ENCODE measurements at places on chromosomes 4 and X.
A peak's percentile ranks its signal among the peaks of the same experiment; 100 is the strongest.

DNA sequence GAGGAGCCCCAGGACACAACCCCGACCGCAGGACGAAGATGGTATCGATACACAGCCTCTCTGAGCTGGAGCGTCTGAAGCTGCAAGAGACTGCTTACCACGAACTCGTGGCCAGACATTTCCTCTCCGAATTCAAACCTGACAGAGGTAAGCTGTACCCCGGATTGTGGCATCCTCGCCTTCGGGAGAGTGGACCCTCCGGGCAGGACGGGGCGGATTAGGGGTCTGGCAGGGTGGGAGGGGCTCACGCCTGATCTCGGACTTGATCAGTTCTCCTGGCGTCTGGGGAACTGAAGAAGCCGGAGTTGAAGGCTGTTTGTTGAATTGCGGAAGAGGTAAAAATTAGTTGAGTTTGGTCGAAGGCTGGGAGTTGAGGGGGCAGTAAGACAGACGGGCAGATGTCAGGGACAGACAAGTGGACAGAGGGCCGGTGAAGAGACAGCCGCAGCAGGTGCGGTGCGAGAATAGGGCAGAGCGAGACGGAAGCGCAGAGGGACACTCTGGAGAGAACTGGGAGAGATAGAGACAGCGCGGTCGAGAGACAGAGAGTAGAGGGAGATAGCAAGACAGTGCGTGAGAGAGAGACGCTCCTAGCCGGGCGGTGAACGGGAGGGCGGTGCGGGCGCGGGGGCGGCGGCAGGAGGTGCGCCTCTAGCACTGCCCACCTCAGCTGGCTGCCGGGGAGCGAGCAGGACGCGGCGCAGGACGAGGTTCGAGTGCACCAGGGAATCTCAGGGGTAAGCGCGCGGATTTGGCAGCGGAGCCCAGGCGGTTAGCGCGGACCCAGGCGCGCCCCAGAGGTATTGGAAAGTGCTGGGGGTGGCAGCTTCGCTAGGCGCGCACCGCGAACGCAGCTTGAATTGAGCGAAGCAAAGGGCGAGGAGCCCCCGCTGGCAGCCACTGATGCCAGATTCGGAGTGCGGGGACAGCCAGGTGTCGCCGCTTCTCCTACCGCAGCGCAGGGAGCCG is 23.9 kb downstream of the ARHGAP36 start:
- DNase-seq = no peak

DNA sequence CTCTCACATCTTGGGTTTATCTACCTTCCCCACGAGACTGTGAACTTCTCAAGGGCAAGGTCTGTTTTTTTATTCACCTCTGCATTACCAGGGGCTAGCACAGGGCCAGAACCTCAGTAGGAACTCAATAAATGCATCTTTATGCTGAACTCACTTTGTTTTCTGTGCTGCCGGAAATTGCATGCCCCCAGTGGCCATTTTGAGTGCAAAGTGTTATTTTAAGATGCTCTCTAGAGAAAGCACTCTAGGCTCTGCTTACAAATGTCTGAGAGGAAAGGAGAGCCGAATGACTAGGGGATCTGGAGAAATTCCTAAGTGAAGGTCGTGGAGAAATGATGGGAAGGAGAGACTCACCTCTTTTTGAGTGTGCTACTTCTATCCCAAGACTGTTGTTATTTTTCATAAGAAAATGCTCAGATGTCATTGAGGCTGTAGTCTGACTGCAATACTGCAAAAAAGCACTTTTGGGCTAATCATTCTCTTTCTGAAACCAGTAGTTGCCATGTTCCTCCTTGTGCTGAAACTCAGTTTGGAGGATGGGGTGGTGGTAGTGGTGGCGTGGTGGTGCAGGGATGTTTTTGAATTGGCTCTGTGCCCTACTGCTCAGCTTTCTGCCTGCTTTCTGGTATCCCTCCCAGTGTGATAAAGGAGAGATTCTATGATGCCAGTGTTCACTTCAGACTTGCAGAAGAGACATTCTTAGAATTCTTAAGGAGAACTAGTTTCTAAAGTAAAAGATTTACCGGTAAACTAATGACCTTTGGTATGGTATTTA is 41.3 kb downstream of the DOCK11 start:
- no peak for DNase-seq

GRCh38 chrX:8815460-8816065 is 14.4 kb upstream of the FAM9A start:
- DNase-seq = peak; percentile 12

DNA sequence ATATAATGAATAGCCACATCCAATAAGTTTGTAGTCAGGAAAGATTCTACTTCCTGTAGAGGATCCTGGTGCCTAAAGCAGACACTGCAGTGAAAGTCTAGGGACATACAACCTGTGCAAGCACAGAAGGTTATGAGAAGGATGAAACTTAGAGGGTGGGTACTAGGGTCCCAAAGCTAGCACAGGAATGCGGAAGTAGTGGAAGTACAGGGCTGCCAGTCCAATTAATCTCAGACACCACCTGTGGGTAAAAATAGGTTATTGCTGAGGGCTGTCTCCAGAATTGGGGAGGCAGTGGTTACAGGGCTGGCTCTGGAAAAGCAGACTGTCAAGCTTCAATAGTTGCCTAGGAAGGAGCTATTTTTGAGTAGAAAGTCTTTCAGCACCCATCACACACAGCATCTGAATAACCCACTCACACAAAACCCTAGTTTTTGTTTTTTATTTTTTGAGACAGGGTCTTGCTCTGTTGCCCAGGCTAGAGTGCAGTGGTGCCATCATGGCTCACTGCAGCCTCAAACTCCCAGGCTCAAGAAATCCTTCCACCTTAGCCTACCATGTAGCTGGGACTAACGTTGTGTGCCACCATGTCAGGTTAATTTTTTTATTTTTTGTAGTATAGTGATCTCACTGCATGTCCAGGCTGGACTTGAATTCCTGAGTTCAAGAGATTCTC is 50.8 kb upstream of the ELF2 start:
- peak; percentile 12 for DNase-seq

- no peak for DNase-seq
Measured at GRCh38 chrX:97238632-97239031, 354.9 kb downstream of the RPA4 start.

DNA sequence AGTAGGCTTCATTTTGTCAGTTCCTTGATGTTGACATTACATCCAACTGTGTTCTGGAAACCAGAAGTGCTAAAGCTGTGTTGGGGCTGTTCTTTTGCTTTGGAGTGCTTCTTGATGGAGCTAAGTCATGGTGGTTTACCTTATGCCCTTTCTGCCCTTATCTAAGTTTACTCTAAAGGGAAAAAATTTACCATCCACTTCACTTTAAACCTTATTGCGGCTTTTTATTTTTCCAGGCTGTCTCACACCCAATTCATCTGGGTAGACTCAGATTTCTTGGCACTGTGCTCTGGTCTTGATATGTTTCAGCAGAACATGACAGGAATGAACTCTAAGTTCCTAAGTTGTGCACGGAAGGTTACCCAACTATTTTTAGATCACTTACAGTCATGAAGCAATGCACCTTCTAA is 104.7 kb upstream of the TTC29 start:
- DNase-seq = no peak

- no peak for DNase-seq
Measured at GRCh38 chr4:100907465-100908454, 389.9 kb upstream of the EMCN start.

DNA sequence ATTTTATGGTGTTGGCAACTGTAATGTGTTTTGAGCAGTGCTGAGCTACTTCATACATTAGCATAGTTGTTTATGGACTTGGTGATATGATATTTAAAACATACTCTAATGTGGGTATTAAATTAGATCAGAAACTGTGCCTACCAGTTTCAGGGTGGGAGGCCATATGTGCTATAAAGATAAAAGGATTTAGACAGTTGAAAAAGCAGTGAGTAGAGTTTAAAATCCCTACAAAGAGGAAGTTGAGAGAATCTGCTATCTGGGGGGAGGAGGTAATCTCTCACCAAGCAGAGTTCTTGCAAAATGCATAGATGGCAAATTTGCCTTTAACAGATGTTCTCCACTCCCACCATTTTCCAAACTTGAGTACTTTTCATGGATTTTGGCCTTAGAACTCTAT is 154.5 kb downstream of the SPOCK3 start:
- no peak for DNase-seq

GRCh38 chr4:153249199-153250041 is 45.2 kb downstream of the TRIM2 start:
- peak; percentile 82 for DNase-seq

- no peak for DNase-seq
Measured at GRCh38 chrX:40878766-40879165, 143.4 kb upstream of the MED14 start.

- no peak for DNase-seq
Measured at GRCh38 chr4:78642934-78643333, 91.4 kb downstream of the ANXA3 start.

- DNase-seq = no peak
Measured at GRCh38 chr4:20352163-20352431, 100.4 kb downstream of the SLIT2 start.

DNA sequence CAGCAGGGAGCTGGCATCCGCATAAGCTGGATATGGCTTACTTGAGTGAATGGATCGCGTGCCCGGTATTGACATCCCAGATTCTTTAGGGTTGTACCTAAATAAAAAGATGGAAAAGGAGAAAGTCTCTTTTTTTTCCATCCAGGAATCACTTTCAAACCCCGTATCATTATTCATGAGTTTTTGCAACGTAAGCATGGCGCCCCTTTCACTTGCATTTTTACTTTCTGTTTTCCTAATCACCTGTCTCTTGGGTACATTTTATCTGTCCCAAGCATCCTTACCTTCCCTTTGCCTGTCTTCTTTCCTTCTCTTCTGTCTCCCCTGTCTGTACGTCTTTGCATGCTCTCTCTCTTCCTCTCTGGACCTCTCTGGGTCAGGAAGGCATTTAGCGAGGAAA is 128.6 kb downstream of the CPE start:
- DNase-seq = no peak

DNA sequence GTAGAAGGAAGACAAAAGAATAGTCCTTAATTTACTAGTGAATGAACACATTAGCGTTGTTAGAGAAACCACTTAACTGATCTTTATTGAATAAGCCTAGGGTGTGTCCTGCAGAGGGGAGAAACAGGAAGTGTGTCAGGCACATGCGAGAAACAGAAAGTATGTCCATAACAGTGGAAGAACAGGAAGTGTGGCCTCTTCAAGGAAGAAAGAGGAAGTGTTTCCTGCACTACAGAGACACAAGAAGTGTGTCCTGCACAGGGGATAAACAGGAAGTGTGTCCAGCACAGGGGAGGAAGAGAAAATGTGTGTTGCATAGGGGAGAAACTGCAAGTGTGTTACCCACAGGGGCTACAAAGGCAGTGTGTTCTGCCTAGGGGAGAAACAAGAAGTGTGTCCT is 539.6 kb upstream of the PRKX start:
- DNase-seq = no peak

DNA sequence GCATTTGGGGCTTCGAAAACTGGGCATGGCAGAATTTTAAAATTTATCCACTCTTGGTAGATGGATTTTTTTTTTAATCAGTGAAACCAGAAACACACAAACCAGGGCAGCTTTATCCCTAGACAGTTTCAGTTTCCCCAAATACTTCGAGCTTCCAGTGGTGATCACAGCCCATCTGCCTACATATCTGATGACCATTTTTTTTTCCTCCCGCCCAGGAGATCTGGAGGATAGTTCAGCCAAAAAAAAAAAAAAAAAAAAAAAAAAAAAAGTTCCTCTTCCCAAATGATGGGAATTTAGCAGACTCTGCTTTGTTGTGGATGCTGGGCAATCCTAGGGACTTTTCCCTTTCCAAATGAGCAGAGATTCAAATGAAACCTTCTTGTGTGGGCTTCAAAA is 1.0 kb upstream of the TBC1D9 start:
- no peak for DNase-seq

DNA sequence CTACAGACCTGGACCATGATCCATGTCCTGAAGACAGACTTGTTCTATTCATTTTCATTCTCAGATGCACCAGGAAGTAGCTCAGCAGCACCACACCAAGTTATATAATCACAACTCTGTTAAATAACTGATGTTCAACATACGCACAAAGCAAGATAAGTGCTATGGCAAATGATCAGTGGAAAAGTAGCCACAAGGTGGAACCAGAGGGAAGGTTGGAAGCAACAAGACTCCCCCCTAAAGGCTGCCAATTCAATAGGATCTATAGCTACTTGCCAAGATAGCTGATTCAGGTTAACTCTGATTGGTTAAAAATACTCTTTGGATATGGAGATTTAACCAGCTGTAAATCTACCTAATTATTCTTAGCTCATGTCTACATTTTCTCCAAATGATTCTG is 23.7 kb upstream of the FAM47B start:
- DNase-seq = no peak

- DNase-seq = no peak
Measured at GRCh38 chr4:25383647-25384046, 6.6 kb downstream of the ANAPC4 start.

DNA sequence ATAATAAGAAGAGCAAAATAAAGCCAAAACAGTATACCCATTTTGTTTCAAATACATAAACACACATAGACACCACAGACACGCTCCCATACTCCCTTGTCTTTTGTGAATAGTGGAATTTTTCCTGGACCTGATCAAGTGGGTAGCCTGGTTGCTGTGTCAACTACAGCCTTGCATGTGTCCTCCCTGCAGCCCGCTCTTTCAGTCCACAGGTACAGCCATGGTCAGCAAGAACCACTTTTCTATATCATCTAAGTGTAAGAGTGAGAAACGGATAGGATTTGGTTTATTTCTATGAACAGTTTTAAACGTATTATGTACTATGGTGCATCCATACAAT is 9.8 kb downstream of the PWWP3B start:
- no peak for DNase-seq

DNA sequence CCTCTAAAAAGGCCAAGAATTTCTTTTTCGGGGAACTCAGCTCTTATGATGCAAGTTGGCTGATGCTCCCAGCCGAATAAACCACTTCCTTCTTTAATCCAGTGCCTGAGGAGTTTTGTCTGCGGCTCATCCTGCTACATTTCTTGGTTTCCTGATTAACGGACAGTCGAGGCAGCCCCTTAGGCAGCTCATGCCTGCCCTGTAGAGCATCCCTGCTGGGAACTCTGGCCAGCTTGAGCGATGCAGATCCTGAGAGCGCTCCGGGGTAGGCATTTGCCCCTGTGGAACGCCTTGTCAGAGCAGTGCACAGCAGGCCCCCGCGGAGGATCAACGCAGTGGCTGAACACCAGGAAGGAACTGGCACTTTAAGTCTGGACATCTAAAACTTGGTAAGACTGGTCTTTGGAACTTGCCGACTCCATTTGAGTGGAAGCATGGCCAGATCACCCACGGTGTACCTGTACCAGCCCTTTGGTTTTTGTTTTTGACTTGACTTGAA is 3.1 kb downstream of the CT45A10 start:
- DNase-seq = no peak

- no peak for DNase-seq
Measured at GRCh38 chr4:186644737-186645261, 78.9 kb downstream of the FAT1 start.

GRCh38 chrX:132592880-132593279 is 104.0 kb upstream of the MBNL3 start:
- peak; percentile 3 for DNase-seq

DNA sequence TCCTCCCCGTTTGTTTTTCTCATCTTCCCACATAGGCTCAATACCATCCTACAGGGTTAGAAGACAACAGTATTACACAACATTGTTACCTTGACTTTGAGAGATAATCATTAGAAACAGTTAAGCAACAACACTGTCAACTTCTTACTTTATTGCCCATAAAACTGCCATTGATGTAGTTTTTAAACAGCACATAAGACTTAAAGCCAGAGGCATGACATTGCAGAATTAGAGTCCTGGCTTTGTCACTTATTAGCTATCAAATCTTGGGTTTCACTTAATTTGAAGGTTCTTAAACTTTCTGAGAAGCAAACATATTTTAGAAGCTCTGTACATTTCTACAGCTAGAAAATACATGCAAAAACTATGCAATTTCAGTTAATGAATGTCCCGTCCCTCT is 41.8 kb downstream of the EIF4E start:
- no peak for DNase-seq

All from HuH-7.5 (cell line).